ENCODE measurements at places on chromosomes 11 and 22. TPM values are rescaled to one million over a fixed set of nuclear protein-coding genes. Genes with fewer than 3 reads are reported as not detected.

Gene FOLR2
- not detected for total RNA-seq

Gene CHEK2
- total RNA-seq: 25.5 TPM

Gene TYR
- total RNA-seq: 1,340 TPM

Gene BATF2
- 0.45 TPM for total RNA-seq

Gene OR52E1
- not detected for total RNA-seq

Gene LRRC74B
- not detected for total RNA-seq

Gene OSBPL5
- 11.7 TPM for total RNA-seq

Gene OTOG
- total RNA-seq: not detected

Gene P2RY2
- not detected for total RNA-seq

Gene CSNK2A3
- 2.2 TPM for total RNA-seq

Gene MPPED2
- 3.7 TPM for total RNA-seq

Gene CLCF1
- total RNA-seq: 0.45 TPM

Gene RNF26
- total RNA-seq: 3.2 TPM

Gene P2RX6
- total RNA-seq: 1.4 TPM

Gene A4GALT
- 0.16 TPM for total RNA-seq

Gene ROBO4
- total RNA-seq: not detected

Gene CCDC87
- 0.08 TPM for total RNA-seq

Gene MS4A8
- total RNA-seq: not detected

Gene CACNA1I
- not detected for total RNA-seq

Gene ARCN1
- total RNA-seq: 93.3 TPM

Gene PHOX2A
- total RNA-seq: not detected

Gene PLEKHA7
- 1.7 TPM for total RNA-seq

Gene POU2AF2
- not detected for total RNA-seq

Gene DBX1
- total RNA-seq: not detected

Gene OR8H2
- total RNA-seq: not detected

Gene ZNF215
- 5.5 TPM for total RNA-seq

Gene GRK3
- 15.0 TPM for total RNA-seq

Gene TRIM21
- 14.2 TPM for total RNA-seq

Gene OR5T3
- total RNA-seq: not detected

Gene MAPK12
- total RNA-seq: 14.1 TPM

Gene DRD4
- total RNA-seq: not detected

Gene CHRDL2
- 3.6 TPM for total RNA-seq

Gene FAM180B
- 0.63 TPM for total RNA-seq

All from SK-MEL-5 (cell line).